B cell (primary cell): ENCODE measurements at places on chromosomes 3 and 15. TPM values are rescaled to one million over a fixed set of nuclear protein-coding genes. Genes with fewer than 3 reads are reported as not detected.

Gene SLC22A13
- total RNA-seq, result 0.70 and 0.91 TPM in 2 replicates

Gene ANKUB1
- total RNA-seq, result not detected in 2 replicates

Gene BCL2A1
- total RNA-seq, result 32.9 and 33.8 TPM in 2 replicates

Gene CLEC3B
- total RNA-seq, result 0.34 TPM in 1 of 2 replicates, not detected in the other

Gene MEF2A
- 102 and 104 TPM in 2 replicates for total RNA-seq

Gene HOMER2
- 17.1 and 19.5 TPM in 2 replicates for total RNA-seq

Gene TLR9
- total RNA-seq, result 16.0 and 21.0 TPM in 2 replicates

Gene HGD
- 0.91 and 1.4 TPM in 2 replicates for total RNA-seq

Gene HTR3E
- total RNA-seq, result not detected in 2 replicates

Gene IMPG2
- 0.44 and 0.53 TPM in 2 replicates for total RNA-seq

Gene KLHL40
- total RNA-seq, result not detected in 2 replicates
